ENCODE measurements at places on chromosomes 6 and 20. TPM values are rescaled to one million over a fixed set of nuclear protein-coding genes. Genes with fewer than 3 reads are reported as not detected.

Gene SLC22A23
- total RNA-seq, result 18.7 TPM

Gene BMP7
- total RNA-seq, result not detected

Gene SLPI
- total RNA-seq, result 854 TPM

Gene KIAA0408
- not detected for total RNA-seq

Gene HLA-DOA
- not detected for total RNA-seq

Gene TINAG
- not detected for total RNA-seq

Gene DEFB132
- not detected for total RNA-seq

Gene CALHM6
- total RNA-seq, result 0.64 TPM

Gene OR2B2
- not detected for total RNA-seq

Gene CST4
- not detected for total RNA-seq

All from bronchial epithelial cell (primary cell).